ENCODE measurements at places on chromosomes 6 and 20. TPM values are rescaled to one million over a fixed set of nuclear protein-coding genes. Genes with fewer than 3 reads are reported as not detected.

- peaks cover 11% of the 10 kb centered on the region for H3K27me3 ChIP-seq
- no peak for DNase-seq
- H3K27ac ChIP-seq = peak overlapping the region; percentile 62
- no peaks in the 10 kb centered on the region for H3K36me3 ChIP-seq
- H3K4me1 ChIP-seq = peaks cover 10% of the 10 kb centered on the region
Measured at GRCh38 chr20:46588532-46589511, 38.4 kb upstream of the OCSTAMP start.

DNA sequence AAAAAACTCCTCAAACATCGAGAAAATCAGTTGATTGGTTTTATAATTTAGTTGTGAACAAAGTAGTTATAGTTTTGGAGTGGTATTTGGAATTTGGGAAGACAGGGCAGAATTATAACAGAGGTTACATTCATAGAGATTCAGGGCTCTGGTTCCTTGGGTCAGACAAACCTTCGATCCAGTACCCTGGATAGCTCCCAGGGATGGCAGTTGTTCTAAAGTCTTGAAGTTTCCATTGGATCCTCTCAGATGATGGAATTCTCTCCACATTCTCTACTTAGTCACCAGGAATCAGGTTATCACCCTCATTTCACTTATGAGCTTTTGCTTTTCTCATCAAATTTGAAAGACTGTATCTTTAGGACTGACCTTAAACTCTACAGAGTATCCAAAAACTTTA is 285.1 kb downstream of the CENPW start:
- no peak for DNase-seq
- H3K27ac ChIP-seq = no peak overlapping the region
- H3K4me3 ChIP-seq = no peak overlapping the region
- no peaks in the 10 kb centered on the region for H3K36me3 ChIP-seq
- H3K27me3 ChIP-seq = no peaks in the 10 kb centered on the region

DNA sequence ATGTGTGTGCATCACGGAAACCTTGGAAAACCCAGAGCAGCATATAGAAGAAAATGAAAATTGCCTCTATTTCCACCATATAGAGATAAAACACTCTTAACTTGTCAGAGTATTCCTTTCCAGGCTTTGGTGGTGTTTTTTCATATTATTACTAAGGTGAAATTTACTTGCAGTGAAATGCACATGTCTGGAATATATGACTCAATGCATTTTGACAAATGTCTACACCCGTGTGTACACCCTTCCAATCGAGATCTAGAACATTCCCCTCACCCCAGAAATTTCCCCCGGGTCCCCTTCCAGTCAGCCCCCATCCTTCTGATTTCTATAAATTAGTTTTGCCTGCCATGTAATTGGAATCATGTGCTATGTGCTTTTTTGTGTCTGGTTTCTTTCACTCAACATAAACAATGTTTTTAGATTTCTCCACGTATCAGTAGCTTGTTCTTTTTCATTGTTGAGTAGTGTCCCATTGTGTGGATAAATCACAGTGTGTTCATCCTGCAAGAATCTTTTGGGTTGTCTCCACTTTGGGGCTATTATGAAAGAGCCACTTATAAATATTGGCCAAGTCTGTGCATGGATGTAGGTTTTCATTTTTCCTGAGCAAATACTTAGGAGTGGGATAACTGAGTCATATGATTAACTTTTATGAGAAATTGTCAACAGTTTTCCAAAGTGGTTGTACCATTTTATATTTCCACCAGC is 19.9 kb upstream of the PREX1 start:
- H3K4me3 ChIP-seq = no peak overlapping the region
- no peaks in the 10 kb centered on the region for H3K36me3 ChIP-seq
- peaks cover 4% of the 10 kb centered on the region for H3K4me1 ChIP-seq
- H3K27ac ChIP-seq = no peak overlapping the region

- H3K36me3 ChIP-seq = peaks cover 7% of the 10 kb centered on the region
- H3K4me1 ChIP-seq = peaks cover 10% of the 10 kb centered on the region
- H3K27ac ChIP-seq = no peak overlapping the region
- H3K27me3 ChIP-seq = no peaks in the 10 kb centered on the region
- no peak overlapping the region for H3K4me3 ChIP-seq
Measured at GRCh38 chr6:16591396-16592222, 169.7 kb downstream of the ATXN1 start.

GRCh38 chr6:98769546-98769945 is 64.8 kb upstream of the POU3F2 start:
- H3K4me1 ChIP-seq = no peaks in the 10 kb centered on the region
- peaks cover 21% of the 10 kb centered on the region for H3K27me3 ChIP-seq
- no peak overlapping the region for H3K27ac ChIP-seq
- no peak for DNase-seq
- no peaks in the 10 kb centered on the region for H3K36me3 ChIP-seq

DNA sequence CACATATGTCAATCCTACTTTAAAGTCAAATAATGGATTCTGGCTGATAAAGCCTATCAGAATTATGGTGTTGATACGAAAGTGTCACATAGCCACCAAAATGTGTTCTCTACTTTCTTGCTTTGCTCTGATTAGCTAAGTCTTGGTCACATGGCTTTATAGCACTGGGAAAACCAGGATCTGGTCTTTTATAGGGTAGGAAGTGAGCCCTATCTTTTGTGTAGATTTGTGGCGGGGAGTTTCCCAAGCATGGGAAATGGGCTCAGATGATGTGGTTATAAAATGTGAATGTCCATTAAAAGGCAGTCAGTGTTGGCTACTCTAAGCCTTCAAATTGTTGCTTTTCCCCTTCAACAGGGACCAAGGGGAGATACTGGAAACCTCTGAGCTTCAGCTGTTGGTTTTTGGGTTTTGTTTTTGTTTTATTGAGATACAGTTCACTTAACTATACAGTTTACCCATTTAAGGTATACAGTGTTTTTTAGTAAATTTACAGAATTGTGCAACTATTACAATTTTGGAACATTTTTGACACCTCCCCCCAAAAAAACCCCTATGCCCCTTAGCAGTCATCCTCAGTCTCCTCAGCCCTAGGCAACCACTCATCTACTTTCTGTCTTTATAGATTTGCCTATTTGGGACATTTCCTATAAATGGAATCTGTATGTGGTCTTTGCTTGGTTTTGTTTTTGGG is 12.2 kb downstream of the RRP36 start:
- H3K27me3 ChIP-seq = no peaks in the 10 kb centered on the region
- H3K27ac ChIP-seq = no peak overlapping the region
- peaks cover 18% of the 10 kb centered on the region for H3K36me3 ChIP-seq
- no peak overlapping the region for H3K4me3 ChIP-seq
- H3K4me1 ChIP-seq = peaks cover 5% of the 10 kb centered on the region

The PRPH2 gene
- total RNA-seq = 0.08 TPM

DNA sequence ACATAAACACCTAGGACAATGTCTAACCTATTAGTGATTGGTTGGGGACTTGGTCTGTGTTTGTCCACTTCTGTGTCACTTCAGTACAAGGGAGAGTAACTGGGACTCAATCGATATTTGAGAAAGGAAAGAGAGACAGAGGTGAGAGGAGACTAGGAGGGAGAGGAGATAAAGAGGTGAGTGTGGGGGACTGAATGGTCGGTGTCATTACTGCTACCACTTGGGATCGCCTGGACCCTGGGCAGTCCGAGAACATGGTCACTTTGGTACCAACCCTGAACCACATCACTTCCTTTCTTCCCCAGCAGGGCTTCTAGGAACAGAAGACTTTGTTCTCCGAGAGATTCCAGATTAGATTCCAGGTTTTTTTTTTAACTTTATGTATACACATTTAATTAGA is 63.7 kb downstream of the GPR6 start:
- no peak overlapping the region for H3K27ac ChIP-seq
- no peak overlapping the region for H3K4me3 ChIP-seq
- no peaks in the 10 kb centered on the region for H3K36me3 ChIP-seq
- no peaks in the 10 kb centered on the region for H3K27me3 ChIP-seq

DNA sequence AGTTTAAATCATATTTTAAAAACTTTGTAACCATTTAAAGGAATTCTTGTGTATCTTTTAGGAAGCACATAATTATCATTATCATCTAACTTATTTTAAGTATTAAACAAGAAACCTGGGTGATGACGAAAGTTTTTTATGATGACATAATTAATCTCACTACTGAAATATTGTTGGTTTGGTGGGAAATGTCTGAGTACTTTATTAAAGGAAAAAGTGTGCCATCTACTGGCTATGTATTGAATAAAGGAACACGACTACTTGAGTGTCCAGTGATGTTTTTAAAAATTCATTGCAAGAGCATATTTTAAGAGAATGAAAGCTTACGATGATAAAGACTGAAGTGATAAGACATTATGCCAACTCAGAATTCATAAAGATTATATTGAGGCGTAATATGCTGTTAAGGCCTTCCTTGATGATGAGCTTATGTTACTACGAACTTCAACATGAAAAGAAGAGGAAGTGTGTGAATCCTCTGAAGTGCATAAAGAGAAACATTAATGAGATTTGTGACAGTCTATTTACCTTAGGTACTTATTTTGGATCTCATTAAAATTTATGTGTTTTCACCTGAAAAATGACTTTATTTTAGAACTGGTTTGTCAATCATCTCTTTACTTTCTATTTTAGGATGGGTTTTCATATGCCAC is 12.0 kb upstream of the TRMT11 start:
- H3K27me3 ChIP-seq = no peaks in the 10 kb centered on the region
- peak overlapping the region; percentile 45 for H3K4me3 ChIP-seq
- no peak for DNase-seq
- peaks cover 6% of the 10 kb centered on the region for H3K4me1 ChIP-seq
- H3K36me3 ChIP-seq = peaks cover 9% of the 10 kb centered on the region
- peak overlapping the region; percentile 48 for H3K27ac ChIP-seq

- no peaks in the 10 kb centered on the region for H3K4me1 ChIP-seq
- H3K27ac ChIP-seq = no peak overlapping the region
- H3K27me3 ChIP-seq = peaks cover 2% of the 10 kb centered on the region
- H3K36me3 ChIP-seq = no peaks in the 10 kb centered on the region
- no peak overlapping the region for H3K4me3 ChIP-seq
Measured at GRCh38 chr6:1087154-1087843, 224.6 kb upstream of the FOXQ1 start.

DNA sequence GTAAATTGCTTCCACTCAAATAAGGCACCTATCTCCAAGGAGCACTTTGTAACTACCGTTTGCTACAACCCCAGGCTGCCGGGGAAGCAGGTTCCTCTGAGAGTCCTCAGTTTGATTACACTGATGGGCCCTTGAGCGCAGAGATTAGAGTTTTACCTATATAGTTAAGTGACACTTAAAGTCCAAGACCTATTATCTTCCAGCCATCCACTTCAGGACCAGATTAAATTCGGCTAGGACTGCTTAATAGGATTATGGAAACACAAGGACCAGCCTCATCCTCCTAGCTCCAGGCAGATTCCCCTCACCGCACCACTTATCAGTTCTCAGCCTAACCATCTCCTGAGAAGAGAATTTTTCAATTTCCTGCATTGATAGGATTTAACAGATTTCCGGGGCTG is 64.7 kb upstream of the TIAM2 start:
- H3K36me3 ChIP-seq = no peaks in the 10 kb centered on the region
- H3K27ac ChIP-seq = no peak overlapping the region
- peaks cover 5% of the 10 kb centered on the region for H3K4me1 ChIP-seq
- H3K27me3 ChIP-seq = no peaks in the 10 kb centered on the region

DNA sequence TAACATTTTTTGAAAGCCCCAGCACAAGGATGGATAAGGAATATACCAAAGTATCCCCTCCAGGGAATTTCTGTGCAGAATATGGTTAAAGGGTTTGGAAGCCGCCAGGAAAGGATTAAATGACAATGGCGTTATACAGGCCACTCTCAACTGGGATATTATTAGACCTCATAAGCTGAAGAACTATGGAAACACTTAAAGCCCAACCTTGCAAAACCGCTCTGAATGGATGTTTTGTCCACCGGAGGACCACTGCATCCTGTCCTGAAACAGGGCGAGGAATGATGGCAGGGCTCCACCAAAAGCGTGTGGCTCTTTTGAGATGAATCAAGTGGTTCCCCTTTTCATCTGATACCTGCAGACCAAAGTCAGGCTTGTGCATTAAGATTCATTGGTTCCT is 32.4 kb downstream of the NFATC2 start:
- H3K4me1 ChIP-seq = peaks cover 52% of the 10 kb centered on the region
- H3K4me3 ChIP-seq = no peak overlapping the region
- H3K36me3 ChIP-seq = peaks cover 58% of the 10 kb centered on the region
- no peak overlapping the region for H3K27ac ChIP-seq
- no peaks in the 10 kb centered on the region for H3K27me3 ChIP-seq
- DNase-seq = no peak

DNA sequence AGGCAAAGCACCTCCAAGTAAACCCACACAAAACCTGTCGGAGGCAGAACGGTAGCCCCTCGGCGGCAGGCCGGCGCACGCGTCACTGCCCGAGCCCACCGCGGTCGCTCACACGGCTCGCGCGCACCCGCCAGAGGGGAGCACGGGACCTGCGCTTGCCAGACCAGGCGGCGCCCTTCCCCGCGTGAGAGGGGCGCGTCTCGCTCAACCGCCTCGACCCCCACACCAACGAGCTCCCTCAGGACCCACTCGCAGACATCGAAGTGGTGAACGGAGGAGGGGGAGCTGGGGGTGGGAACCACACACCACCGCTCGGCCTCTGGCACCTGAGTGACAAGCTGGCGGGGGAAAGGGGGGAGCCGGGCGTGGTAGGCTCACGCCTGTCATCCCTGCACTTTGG is 1513.4 kb upstream of the DEFB115 start:
- no peaks in the 10 kb centered on the region for H3K27me3 ChIP-seq
- no peaks in the 10 kb centered on the region for H3K4me1 ChIP-seq
- no peak overlapping the region for H3K4me3 ChIP-seq

- H3K4me1 ChIP-seq = peaks cover 2% of the 10 kb centered on the region
- no peak overlapping the region for H3K4me3 ChIP-seq
- no peak for DNase-seq
- H3K27me3 ChIP-seq = no peaks in the 10 kb centered on the region
Measured at GRCh38 chr20:41513829-41514228, 104.3 kb downstream of the CHD6 start.

- peaks cover 1% of the 10 kb centered on the region for H3K36me3 ChIP-seq
- H3K27ac ChIP-seq = no peak overlapping the region
- no peak for DNase-seq
- peaks cover 20% of the 10 kb centered on the region for H3K27me3 ChIP-seq
- no peak overlapping the region for H3K4me3 ChIP-seq
- peaks cover 8% of the 10 kb centered on the region for H3K4me1 ChIP-seq
Measured at GRCh38 chr20:10221021-10221420, 2.4 kb downstream of the SNAP25 start.

DNA sequence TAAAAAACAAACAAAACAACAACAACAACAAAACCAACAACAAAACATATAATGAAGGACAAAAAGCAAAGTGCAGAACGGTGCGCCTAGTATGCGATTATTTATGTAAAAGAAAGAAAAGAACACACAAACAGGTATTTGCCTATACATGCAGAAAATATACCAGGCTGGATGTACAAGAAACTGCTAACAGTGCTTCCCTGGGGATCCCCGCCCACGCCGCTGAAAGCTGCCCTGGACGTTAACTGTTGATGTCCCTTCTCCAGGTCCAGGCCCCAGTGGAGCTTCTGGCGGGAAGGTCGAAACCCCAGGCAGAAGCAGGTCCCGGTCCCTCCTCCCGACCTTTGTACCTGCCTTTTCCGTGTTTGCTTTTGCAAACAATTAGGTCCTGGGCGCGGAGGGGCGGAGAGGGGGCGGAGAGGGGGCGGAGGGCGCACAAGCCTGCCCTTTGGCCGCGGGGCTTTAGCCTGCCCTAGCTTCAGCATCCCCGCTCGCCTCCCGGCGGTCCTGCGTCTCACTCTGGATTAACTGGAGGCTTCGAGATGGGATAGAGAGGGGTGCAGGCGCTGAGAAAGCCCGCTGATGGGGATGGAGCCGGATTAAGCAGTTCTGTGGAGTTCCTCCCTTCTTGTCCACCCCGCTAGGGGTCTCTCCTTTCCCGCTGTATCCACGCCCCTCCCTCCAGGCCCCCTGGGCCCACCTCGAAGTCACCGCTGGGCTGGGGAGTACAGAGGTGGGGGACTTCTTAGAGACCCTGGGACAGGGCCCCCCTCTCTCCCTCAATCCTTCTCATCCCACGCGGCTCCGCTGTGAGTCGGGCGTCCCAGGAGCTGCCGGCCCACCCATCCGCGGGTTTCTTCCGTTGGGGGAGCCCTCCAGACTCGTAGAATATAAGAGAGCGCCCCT is 8.2 kb upstream of the AHCY start:
- H3K27me3 ChIP-seq = peaks cover 44% of the 10 kb centered on the region
- H3K4me1 ChIP-seq = peaks cover 7% of the 10 kb centered on the region
- no peaks in the 10 kb centered on the region for H3K36me3 ChIP-seq
- H3K4me3 ChIP-seq = peak overlapping the region; percentile 53

Data from activated naive CD8-positive, alpha-beta T cell treated with anti-CD3 and anti-CD28 coated beads, Interleukin-2, amount 10 ng/mL, durations not matched to agents 7 days and 5 days (primary cell).